ENCODE measurements at places on chromosomes 4 and X.

GRCh38 chrX:46882266-46882665 is 30.0 kb upstream of the JADE3 start:
- no peak for DNase-seq

DNA sequence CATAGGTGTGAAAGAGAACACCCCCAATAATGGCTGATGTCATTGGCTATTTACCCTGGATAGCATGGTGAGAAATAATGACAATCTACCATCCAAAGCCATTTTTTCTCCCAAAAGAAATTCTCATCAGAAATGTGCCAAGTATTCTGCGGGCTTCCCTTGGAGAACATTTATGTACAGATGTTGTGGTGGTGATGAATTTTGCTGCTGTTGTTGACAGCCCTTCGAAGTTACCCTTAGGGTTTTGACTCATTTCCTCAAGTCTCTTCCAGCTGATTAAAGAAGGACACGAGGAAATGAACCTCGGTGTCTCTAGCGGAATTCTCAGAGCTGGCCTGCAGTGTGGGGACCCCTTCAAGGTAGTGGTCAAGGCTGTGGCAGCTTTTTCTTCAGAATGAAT is 3.4 kb downstream of the KIT start:
- DNase-seq, result peak; percentile 33

- DNase-seq, result no peak
Measured at GRCh38 chr4:173713026-173713425, 183.0 kb upstream of the HAND2 start.

DNA sequence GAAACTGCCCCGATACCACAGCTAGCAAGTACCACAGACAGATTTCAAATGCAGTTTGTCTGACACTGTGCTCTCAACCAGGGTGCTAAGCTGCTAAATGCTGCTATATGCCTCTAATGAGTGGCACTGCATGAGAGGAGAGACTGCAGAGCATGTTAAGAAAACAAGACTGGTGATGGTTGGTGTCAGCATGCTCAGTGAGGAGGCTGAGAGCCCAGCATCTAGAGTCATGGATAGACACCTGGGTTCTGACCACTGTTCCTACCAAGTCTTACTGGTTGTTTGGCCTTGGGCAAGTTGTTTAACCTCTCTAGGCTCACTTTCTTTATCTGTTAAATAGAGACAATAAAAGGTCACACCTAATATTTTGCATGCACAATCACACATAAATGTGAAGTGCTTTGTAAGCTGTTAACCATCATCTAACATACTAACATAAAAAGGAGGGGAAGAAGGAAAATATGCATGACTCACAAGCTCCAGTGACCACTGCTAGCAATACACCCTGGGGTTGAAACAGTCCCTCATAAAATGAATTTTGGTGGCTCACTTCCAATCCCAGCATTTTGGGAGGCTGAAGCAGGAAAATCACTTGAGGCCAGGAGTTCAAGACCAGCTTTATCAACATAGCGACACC is 20.7 kb downstream of the HHIP start:
- DNase-seq, result peak; percentile 43

DNA sequence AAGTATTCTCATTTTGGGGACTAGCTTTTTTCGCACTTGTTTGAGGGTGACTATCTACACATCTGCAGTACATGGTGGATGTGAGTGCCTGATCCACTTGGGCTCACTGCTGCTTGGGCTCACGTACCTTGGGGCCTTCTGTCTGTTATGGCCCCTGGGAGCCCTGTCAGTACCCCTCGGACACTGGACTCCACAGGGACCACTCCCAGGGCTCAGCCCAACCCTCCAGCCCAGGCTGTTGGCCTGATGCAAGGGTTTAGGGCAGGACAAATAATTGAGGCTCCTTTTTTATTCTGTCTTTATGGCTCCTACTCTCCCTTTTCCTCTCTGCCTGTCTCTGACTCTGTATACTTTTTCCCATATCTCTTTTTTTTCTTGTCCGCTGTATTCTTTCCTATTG is 32.7 kb upstream of the MSN start:
- DNase-seq, result no peak

DNA sequence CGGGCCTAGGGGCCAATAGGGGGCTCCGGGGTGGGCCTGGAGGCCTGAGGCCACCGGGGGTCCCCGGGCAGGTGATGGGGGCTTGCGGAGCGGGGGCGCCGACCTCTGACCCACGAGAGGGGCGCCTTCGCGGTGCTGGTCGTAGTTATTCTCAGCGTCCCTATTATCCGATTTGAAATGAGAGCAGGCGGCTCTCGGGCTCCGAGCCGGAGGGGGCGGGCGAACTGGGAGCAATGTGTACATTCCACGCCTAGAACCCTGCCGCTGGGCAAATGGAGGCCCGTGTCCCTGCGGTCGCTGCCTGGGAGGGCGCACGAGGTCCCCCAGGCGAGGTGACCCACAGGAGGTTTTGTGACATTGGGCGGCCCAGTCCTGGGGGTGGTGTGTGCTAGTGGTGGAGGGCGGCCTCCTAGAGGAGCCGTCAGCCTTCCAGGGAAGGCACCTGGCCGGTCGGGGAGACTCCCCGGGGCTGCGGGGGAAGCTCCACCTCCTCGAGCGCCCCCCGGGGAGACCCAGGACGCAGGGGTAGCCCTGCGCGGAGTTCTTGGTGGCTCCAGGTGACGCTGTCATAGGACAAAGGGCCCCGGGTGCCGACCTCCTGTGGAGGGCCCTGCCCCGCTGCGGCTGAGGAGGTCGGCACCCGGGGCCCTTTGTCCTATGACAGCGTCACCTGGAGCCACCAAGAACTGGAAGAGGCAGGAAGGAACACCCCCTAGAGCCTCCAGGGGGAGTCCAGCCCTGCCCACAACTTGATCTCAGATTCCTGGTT is 102.6 kb upstream of the PRKX start:
- DNase-seq, result peak; percentile 8

GRCh38 chr4:101127176-101127790 is 220.0 kb downstream of the PPP3CA start:
- no peak for DNase-seq

- no peak for DNase-seq
Measured at GRCh38 chr4:2789351-2789750, 3.5 kb upstream of the SH3BP2 start.

GRCh38 chr4:18050448-18050847 is 28.9 kb upstream of the LCORL start:
- no peak for DNase-seq

GRCh38 chrX:81355436-81355835 is 153.5 kb downstream of the SH3BGRL start:
- DNase-seq, result no peak

DNA sequence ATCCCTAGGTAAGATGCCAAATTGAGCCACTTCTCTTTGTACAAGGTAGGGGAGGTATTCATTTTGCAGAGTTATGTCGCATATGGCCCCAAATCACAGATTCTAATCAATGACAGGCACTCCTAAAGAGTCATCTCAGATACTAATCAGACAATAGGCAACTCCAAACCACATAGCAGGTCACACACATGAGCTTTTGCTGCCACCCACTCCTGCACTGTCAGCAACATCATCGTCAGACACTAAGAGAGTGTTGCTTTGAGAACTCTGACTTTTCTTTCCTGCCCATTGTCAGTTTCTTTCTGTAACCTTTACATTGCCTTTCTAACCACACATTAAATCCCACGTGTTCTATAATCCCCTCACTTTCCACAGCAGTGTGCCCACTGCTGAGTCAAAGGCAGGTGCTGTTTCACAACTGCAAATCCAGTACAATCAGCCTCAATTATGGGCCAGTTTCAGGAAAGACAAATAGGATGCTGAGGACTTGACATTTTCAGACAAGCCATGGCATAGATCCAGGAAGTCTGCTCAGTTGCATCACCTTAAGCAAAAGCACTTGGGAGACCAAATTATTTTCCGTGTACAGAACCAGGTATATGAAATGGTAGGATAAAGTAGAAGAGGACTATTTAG is 23.5 kb downstream of the TMEM31 start:
- no peak for DNase-seq

DNA sequence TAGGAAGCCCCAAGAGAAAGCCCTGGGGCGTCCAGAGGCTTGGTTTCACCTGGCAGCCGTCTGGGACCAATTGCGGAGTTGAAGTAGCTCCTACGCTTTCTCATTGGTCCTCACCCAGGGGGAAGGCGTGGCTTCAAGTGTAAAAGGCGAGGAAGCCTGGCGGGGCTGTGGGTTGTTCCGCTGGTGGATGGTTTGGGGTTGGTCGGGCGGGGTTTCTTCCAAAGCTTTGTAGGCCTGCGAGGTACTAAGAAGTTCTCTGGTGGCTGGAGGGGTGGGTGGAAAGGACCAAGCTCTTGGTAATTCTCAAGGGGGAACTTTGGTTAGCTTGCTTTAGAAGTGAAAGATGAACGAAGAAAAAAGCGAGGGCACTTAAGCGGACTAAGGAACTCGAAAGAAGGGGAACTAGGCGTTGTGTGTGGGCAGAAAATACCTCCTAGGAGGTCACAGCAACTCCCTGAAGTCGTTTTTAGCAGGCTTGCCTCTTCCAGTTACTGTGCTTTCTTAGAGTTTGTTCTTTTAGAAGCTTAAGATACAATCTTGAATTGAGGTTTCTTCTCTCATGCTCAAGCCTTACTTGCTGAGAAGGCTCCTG is 36.6 kb downstream of the CCNG2 start:
- DNase-seq, result no peak

DNA sequence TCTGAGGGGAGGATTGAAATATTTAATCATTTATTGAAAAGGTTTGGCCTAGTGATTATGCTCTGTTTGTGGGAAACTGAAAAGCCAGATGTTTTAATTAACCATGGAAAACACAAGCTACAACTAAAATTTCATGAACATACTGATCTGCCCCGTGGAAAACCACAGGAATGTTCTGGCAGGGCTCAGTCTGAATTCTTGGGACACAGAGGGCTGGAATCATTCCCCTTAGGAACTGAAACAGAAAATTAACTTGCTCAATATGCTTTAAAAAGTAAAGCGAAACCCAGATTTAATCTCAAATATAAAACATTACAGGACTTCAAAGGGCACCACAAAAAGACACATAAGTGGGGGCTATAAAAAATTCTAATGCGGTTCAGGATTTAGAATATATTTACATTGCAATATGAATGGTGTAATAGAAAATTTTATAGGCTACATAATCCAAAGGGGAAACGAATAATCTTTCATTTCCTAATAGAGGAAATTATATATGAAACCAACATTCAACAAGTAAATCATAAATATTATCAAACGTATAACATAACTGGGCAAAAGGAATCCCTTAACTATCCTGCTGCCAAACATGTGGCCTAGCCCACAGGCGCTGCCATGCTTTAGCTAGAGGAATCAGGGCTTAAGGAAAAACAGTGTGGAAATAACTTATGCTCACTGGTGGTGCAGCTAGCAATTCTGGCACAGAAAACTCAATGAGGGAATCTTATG is 70.9 kb downstream of the APBB2 start:
- DNase-seq, result peak; percentile 92

GRCh38 chr4:71268166-71268565 is 70.7 kb upstream of the SLC4A4 start:
- DNase-seq, result no peak

- DNase-seq, result no peak
Measured at GRCh38 chr4:15653864-15654592, 1.1 kb downstream of the FBXL5 start.

DNA sequence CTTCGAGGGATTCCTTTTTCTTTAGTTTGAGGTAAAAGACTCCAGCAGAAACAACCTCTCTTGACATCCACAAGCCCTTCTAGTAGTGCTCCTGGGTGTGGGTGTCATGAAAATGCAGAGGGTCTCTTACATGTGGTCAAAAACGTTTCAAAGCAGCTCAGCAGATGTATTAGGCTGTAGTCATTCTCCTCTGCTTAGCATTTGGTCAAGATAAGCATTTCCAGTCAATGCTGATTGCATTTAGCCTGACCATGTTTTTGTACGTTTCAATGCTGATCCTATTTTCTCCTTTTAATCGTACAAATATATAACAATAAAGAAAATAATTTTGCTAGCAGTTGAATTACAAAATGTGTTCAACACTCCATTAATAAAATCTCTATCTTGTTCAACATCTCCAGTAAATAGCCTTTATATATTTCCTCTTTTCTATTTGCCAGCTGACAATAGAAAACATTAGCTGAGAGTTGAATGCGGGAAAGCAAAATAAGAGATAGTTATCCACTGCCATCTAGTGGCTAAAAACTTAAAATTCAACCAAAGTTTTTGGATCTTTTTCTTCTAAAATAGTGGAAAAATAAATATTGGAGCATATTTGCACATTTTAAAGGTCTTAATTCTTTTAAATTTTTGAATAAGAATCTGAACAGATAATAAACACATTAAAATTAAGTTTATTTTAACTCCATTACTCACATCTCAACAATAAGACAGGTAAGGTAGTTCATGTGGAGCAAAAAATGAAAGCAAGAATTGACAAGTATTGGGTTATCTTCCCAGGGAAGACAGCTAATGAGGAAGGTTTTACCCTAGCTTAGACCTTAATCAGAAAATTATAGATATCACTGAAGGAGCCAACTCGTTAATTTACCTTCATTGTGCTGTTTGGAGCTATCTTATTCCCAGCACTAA is 15.2 kb upstream of the PACRGL start:
- DNase-seq, result no peak

- no peak for DNase-seq
Measured at GRCh38 chr4:116531870-116532269, 553.5 kb downstream of the TRAM1L1 start.

GRCh38 chr4:34800953-34801352 is 1443.4 kb downstream of the ARAP2 start:
- DNase-seq, result no peak

DNA sequence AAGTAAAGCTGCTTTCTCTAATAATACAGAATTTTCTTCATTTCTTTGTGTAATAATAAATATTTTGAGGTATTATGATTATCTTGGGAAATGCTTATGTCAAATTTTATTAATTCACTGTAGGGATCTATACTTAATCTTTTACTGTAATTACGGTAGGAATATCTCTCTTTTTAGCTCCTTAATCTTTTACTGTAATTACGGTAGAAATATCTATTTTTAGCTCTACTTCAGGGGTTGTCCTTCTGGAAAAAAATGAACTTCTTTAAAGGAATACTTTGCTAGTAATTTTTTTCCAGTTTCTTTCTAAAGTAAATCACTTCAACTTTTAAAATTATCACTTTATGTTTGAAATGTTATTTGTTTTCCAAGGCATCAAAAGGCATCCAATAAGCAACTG is 2229.4 kb upstream of the AGA start:
- DNase-seq, result no peak

DNA sequence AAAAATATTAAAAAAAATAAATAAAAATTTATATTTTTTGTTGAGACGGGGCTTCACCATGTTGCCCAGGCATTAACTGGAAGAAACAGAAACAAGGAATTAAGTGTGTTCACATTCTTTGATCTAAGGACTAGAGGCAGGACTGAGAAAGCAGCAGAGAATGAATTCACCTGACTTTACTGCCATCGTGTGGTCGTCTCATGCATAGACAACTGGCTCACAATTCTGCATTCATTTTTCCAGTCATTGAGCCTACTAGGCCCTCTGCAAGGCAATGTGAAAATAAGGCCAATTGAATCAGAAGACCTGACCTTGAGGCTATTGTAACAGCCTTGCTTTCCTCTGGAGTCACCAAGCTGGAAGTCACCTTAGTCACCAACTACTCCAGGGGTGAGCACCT is 37.4 kb downstream of the LHFPL1 start:
- DNase-seq, result peak; percentile 38

GRCh38 chr4:78684325-78685079 is 91.6 kb upstream of the BMP2K start:
- no peak for DNase-seq
